ENCODE measurements at places on chromosomes 6 and 20. TPM values are rescaled to one million over a fixed set of nuclear protein-coding genes. Genes with fewer than 3 reads are reported as not detected.

Gene PRICKLE4
- 1.1 TPM for total RNA-seq

- no peak overlapping the region for H3K27ac ChIP-seq
- DNase-seq: no peak
- H3K36me3 ChIP-seq: no peaks in the 10 kb centered on the region
- H3K27me3 ChIP-seq: no peaks in the 10 kb centered on the region
Measured at GRCh38 chr6:36239774-36240173, 30.1 kb upstream of the PNPLA1 start.

GRCh38 chr6:27290065-27290849 is 21.8 kb downstream of the POM121L2 start:
- H3K4me3 ChIP-seq: no peak overlapping the region
- no peaks in the 10 kb centered on the region for H3K4me1 ChIP-seq
- H3K27me3 ChIP-seq: peaks cover 92% of the 10 kb centered on the region
- no peaks in the 10 kb centered on the region for H3K36me3 ChIP-seq
- DNase-seq: no peak

DNA sequence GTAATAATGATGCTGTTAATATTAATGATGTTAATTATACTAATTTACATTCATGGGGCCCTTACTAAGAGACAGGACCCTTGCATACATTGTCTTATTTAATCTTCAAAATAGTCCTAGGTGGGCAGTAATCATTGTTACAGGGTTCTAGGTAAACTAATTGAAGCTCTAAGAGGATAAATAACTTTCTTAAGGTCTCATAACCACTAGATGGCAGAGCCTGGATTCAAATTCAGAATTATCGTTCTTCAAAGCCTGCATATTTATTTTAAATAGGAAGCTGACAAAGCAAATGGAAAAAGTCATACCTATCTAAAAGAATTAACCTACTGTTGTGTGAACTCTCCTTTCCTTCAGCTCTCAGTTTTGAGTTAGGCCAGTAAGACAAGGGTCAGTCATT is 23.5 kb downstream of the PTCHD4 start:
- no peak overlapping the region for H3K4me3 ChIP-seq
- no peaks in the 10 kb centered on the region for H3K36me3 ChIP-seq
- H3K4me1 ChIP-seq: peaks cover 3% of the 10 kb centered on the region
- no peak for DNase-seq

DNA sequence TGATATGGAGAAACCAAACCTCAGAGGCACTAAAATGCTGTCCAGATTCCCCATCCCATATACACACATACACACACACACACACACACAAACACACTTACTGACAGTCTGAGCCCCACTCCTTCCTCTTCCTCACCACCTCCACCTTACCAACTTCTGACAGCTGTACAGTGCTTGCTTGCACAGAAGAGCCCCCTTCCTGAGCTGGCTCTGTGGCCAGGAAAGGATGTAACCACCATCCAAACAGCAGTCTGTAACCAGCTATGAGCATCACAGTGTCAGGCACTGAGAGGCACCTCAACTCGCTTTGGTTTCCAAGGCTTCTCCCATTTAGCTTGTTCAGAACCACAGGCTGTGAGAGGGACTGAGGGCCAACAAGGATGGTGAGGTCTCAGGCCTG is 5.9 kb upstream of the C6orf136 start:
- peaks cover under 1% of the 10 kb centered on the region for H3K4me1 ChIP-seq
- H3K36me3 ChIP-seq: no peaks in the 10 kb centered on the region
- H3K4me3 ChIP-seq: no peak overlapping the region

DNA sequence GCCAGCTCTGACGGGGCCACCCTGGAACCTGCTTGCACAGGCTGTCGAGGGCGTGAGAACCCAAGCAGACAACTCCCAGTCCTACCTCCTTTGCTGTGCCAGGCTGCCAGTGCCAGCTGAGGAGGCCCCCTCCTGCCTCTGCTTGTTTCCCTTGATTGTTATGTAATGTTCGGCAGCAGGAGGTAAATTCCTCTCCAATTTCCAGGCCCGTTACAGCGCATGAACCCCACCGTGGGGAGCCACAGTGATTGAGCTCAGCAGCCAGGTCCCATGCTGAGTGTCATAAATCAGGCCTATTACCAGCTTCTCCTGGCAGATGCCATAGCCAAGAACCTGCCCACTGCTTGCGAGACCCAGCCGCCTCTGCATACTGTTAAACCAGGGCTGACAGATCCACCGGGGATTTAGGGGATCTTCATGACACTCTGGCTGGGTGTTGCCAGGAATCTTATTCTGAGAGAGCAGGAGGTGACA is 320.5 kb downstream of the DHX35 start:
- peaks cover 6% of the 10 kb centered on the region for H3K27me3 ChIP-seq
- H3K27ac ChIP-seq: no peak overlapping the region
- DNase-seq: no peak
- H3K36me3 ChIP-seq: no peaks in the 10 kb centered on the region
- no peak overlapping the region for H3K4me3 ChIP-seq

Gene C2
- 6.4 TPM for total RNA-seq

DNA sequence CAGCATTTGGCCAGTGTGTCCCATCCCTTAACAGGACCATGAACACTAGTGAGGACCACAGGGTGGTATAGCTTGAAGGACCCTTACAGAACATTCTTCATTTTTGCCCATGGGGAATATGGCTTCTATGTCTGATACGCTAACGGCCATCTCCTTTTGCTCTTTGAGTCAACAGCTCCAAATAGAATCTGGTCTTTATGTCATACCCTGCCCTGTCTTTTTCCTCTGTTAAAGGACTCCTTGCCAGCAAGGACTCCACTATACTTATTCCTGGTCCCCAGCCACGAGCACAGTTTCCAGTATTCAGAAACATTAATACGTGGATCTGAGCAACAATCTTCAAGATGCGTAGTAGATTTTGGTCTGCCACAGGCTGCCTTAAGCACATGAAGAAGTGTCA is 22.5 kb downstream of the SERPINB1 start:
- no peak overlapping the region for H3K27ac ChIP-seq
- peaks cover 28% of the 10 kb centered on the region for H3K4me1 ChIP-seq
- no peaks in the 10 kb centered on the region for H3K36me3 ChIP-seq
- DNase-seq: no peak
- H3K27me3 ChIP-seq: no peaks in the 10 kb centered on the region

Gene CNR1
- 0.47 TPM for total RNA-seq

GRCh38 chr6:115914098-115914497 is 146.6 kb downstream of the FRK start:
- H3K36me3 ChIP-seq: no peaks in the 10 kb centered on the region
- H3K4me1 ChIP-seq: no peaks in the 10 kb centered on the region
- H3K27ac ChIP-seq: no peak overlapping the region
- H3K27me3 ChIP-seq: peaks cover 2% of the 10 kb centered on the region
- H3K4me3 ChIP-seq: no peak overlapping the region

DNA sequence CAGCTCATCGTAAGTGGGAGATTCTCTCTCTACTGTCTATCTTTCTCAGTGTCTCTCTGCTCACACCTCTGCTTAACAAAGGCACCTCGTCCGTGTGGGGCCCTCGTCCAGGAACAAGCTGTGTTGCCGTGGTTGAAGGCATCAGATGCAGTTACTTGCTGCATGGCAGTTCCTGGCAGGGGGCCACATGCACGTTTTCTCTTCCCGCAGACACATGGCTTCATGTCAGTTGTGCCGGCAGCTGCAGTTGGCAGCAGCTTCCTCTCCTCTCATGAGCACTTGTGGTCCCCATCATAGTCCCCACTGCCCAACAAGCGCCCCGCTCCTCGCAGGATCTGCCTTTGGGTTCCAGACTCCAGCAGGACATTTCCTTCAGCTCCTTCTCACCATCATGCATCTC is 7.1 kb upstream of the AFDN start:
- H3K4me3 ChIP-seq: no peak overlapping the region
- H3K4me1 ChIP-seq: no peaks in the 10 kb centered on the region
- H3K27ac ChIP-seq: no peak overlapping the region
- DNase-seq: no peak

DNA sequence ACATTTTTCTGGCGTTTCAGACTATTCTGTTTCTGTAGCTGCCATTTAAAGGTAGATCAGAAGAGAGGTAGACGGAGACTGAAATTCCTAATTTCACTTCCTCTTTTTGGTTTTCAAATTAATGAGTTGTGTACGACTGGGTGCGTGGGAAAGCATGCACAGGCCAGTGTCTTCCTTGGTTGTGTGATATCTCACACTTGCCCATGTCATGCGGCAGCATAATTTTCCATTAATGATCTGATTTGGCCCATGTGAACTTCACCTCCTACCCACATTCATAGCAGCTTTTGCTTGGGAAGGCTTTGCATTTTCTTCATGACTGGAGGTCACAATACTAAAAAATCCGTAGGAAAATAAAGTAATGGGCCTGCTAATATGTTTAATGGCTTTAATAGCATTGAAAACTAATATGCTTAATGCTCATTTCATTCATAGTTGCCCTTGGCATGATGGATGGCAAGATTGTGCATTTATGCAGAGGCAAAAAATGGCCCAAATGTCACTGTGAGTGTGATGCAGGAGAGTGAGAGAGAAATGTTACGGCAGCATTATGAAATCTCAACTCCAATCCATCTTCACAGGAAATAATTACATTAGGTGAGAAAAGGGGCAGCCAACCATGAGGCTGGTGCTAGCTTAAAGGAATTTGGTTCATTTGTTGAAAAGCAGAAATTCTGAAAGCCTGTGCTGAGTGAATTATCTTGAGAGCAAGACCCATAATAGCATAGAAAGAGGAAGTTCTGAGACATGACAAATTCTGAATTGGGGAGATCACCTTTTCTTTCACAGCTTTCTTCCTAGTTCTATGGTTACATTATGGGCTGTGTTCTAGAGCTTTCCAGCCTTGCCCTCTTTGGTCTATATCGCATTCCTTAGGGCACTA is 69.0 kb upstream of the UST start:
- no peak overlapping the region for H3K4me3 ChIP-seq
- no peaks in the 10 kb centered on the region for H3K36me3 ChIP-seq
- no peaks in the 10 kb centered on the region for H3K4me1 ChIP-seq
- no peak for DNase-seq
- H3K27me3 ChIP-seq: no peaks in the 10 kb centered on the region

Gene TMC2
- total RNA-seq: not detected

DNA sequence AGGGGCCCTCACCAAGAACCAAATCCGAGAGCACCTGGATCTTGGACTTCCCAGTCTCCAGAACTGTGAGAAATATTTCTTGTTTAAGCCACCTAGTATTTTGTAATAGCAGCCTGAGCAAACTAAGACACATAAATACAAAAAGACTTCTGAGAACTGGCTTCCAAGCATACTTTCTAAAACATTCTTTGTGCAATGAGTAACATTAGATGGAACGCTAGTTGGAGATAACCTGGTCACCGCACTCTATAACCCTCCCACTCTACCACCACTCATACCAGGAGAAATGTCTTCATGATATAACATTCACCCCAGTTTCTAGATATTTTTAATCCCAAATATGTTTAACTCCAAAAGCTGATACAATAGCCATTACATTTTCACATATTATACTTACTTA is 169.5 kb upstream of the THEMIS start:
- no peak overlapping the region for H3K4me3 ChIP-seq
- H3K27me3 ChIP-seq: no peaks in the 10 kb centered on the region
- no peak for DNase-seq
- no peaks in the 10 kb centered on the region for H3K36me3 ChIP-seq
- H3K27ac ChIP-seq: no peak overlapping the region
- H3K4me1 ChIP-seq: no peaks in the 10 kb centered on the region

Gene CTCFL
- not detected for total RNA-seq

GRCh38 chr20:33316343-33316742 is 33.3 kb downstream of the BPIFB1 start:
- no peaks in the 10 kb centered on the region for H3K4me1 ChIP-seq
- H3K27ac ChIP-seq: no peak overlapping the region
- no peak overlapping the region for H3K4me3 ChIP-seq
- H3K36me3 ChIP-seq: no peaks in the 10 kb centered on the region
- no peak for DNase-seq

DNA sequence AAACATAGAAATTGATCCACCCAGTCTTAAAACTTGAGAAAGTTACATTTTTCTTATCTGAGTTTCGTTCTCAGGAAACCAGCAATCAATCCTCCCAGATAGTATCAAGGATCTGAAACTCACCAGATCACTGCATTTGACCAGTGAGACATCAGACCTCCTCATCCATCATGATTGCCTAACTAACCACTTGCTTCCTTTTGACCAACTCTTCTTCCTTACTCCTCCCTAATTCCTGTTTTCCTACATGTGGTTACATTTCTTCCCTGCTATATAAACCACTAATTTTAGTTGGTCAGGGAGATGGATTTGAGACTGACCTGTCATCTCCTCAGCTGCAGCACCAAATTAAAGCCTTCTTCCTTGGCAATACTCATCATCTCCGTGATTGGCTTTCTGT is 357.1 kb upstream of the POU3F2 start:
- no peak overlapping the region for H3K27ac ChIP-seq
- no peak overlapping the region for H3K4me3 ChIP-seq
- H3K4me1 ChIP-seq: no peaks in the 10 kb centered on the region
- H3K36me3 ChIP-seq: no peaks in the 10 kb centered on the region
- DNase-seq: no peak

DNA sequence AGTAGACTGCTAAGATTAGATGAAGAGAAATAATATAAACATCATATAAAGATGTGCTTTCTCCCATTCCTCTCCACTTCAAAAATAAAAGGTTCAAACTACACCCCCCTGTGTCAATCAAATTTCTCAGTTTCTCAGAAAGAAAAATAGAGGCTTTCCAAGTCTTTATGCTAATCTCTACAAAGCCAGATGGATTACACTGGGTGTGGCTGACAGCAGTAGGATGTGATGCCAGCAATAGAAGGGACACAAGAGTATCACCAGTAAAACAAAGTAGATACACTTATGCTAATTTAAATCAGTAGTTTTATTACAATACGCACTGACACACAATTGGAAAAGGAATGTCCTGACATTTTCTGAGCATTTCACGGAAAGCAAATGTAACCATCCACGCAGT is 353.4 kb downstream of the RNGTT start:
- no peak overlapping the region for H3K27ac ChIP-seq
- no peak overlapping the region for H3K4me3 ChIP-seq
- H3K4me1 ChIP-seq: no peaks in the 10 kb centered on the region
- peaks cover 22% of the 10 kb centered on the region for H3K36me3 ChIP-seq
- no peak for DNase-seq

GRCh38 chr20:24444526-24445190 is 24.8 kb upstream of the SYNDIG1 start:
- H3K27me3 ChIP-seq: no peaks in the 10 kb centered on the region
- H3K4me1 ChIP-seq: no peaks in the 10 kb centered on the region
- no peak overlapping the region for H3K27ac ChIP-seq

GRCh38 chr20:39605908-39606307 is 643.8 kb downstream of the DHX35 start:
- H3K27me3 ChIP-seq: no peaks in the 10 kb centered on the region
- H3K4me1 ChIP-seq: no peaks in the 10 kb centered on the region
- no peak overlapping the region for H3K4me3 ChIP-seq
- no peak overlapping the region for H3K27ac ChIP-seq

Gene IL17F
- not detected for total RNA-seq

- no peak overlapping the region for H3K27ac ChIP-seq
- DNase-seq: no peak
- no peaks in the 10 kb centered on the region for H3K4me1 ChIP-seq
- no peak overlapping the region for H3K4me3 ChIP-seq
Measured at GRCh38 chr6:63346217-63346835, 26.5 kb upstream of the LGSN start.
